Kidney epithelial cell (primary cell): ENCODE measurements at places on chromosomes 3 and 15.

GRCh38 chr15:89587955-89588354 lies 12.7 kb downstream of the TICRR start:
- peak; percentile 21 for DNase-seq

DNA sequence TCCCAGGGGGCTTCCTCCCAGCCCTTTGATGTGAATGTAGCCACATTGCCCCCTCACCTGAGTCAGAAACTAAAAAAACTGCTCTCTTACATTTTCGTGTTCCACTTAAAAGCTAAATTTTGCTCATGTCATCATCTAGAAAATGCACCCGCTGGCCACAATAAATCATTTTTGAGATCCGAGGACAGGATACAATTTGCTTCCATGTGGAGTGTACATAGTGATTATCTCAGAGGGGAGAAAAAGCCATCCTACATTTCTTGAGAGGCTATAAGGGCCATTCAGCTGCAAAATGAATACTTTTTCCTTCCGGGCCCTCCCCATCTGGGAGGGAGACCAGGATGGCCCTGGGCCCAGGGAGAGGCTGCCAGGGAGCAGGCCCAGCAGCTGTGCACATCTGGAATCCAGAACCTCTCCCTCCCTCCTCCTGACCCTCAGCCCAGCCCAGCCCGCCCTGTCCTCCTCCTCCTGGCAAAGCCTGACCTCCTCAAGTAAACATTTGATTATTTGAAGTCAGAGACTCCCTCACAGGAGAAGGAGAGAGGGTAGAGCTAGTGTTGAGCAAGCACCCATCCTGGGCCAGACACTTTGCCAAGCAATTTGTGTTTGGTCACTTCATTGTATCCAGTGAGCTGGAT lies 59.1 kb downstream of the CORO2B start:
- DNase-seq: no peak

GRCh38 chr3:152497890-152498289 lies 229.2 kb downstream of the MBNL1 start:
- DNase-seq: no peak

- DNase-seq: no peak
Observed at GRCh38 chr15:82810890-82811426, 1.5 kb downstream of the WHAMM start.

DNA sequence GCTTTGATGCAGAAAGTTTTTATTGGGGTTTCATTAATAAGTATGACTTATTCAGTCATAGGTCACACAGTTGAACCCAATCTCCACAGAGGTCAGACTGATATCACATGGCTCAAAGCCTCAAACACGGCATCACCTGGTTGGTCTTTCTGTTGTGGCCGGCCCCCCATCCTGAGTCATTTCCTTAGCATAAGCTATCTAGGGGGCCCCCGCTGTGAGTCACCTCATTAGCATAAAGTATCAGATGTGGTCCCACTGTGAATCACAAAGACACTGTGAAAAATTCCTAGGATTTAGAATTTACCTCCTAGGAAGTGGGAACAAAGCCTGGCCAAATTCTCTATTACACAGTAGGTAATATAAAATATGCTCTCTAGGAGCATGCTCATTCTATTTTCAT lies 502.2 kb downstream of the PYDC2 start:
- DNase-seq: peak; percentile 69

DNA sequence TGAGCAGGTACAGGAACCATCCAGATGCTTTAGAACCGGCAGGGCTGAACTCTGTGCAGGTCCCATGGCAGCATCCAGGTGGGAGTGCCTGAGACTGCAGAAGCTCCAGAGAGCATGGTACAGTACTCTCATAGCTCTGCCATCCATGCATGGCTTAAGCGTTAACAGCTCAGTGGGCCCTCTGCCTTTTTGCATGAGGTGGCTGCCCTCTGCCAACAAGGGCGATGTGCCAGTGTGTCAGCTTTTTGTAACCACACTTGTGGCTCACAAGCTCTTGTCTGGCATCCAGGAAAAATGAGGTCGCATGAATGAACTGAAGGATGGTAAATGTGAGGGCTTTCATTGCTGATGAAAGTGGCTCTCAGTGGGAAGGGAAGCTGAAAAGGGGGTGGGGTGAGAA lies 950.1 kb downstream of the DIPK2A start:
- DNase-seq: no peak

GRCh38 chr3:147943265-147943945 lies 534.2 kb downstream of the ZIC1 start:
- DNase-seq: peak; percentile 75

GRCh38 chr15:101523560-101523940 lies 34.0 kb upstream of the PCSK6 start:
- no peak for DNase-seq

GRCh38 chr15:52427804-52428203 lies 100.9 kb downstream of the MYO5A start:
- peak; percentile 35 for DNase-seq

GRCh38 chr3:86954747-86955146 lies 36.2 kb downstream of the VGLL3 start:
- DNase-seq: no peak

DNA sequence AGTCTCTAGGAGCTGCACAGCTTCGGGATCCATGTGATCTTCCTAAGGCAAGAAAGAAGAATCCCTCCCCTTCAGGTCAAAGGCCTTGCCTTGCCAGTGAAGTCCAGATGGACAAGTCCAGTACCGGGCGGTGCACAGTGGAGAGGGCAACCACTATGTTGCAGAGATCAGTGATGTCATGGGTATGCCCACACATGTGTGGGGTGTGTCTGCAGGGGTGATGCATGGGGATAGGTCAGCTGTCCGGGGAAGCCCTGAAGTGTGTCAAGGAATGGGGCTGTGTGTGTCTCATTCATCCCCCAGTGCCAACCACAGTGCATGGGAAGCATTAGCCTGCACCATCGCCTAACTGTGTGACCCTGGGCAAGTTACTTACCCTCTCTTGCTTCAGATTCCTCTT lies 66.5 kb downstream of the TLE3 start:
- DNase-seq: no peak

DNA sequence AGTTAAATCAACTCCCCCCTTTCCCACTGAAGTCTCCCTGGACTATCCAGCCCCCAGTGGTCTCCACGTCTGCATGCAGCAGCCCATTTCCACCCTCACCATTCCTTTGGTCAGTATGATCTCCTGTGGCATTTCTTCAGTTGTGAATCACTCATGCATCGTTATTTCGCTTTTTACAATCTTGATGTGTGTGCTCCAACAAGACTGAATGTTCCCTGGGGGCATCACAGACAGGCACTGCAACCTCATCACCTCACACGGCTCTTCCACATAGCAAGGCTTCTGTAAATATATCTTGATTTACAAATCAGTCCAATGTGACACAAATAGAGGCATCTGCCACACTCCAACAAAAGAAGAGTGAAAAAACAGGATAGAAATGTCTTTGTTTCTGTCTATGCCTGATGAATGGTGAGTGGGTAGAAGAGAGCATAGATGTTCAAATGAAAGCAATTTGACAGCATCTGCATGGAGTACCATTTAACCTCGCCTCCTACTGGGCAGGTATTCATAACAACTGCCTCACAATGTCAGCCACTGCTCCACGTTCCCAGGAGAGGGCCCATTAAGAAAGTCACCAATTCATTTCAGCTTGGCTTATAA lies 5.2 kb downstream of the HEG1 start:
- DNase-seq: no peak

DNA sequence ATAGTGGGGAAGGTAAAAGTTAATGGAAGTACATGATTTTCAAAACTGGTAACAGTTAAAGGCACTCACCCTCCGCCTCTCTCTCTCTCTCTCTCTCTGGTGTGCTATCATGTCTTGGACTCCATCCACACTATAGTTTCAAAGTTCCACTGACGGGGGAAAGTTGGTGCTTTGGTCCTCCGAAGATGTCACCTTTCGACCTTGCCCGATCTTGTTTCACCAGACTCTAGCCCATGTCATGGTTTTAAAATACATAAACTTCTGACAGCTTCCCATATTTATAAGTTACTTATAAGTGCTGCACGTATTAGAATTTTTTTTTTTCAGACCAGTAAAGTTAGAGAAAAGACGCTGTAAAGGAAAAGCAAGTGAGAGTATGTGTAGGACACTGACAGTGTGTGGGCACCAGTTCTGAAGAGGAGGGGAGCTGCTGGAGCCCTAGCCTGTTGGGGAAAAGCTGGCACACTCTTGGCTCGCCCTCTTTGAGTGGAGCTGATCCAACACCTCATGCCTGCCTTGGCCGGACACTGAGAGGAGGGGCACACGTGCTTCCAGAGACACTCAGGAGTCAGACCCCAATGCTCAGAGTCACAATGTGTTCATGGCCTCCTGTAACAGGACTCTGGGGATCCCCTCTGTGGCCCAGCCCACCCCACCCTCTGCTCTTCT lies 200.5 kb upstream of the TPM1 start:
- no peak for DNase-seq

DNA sequence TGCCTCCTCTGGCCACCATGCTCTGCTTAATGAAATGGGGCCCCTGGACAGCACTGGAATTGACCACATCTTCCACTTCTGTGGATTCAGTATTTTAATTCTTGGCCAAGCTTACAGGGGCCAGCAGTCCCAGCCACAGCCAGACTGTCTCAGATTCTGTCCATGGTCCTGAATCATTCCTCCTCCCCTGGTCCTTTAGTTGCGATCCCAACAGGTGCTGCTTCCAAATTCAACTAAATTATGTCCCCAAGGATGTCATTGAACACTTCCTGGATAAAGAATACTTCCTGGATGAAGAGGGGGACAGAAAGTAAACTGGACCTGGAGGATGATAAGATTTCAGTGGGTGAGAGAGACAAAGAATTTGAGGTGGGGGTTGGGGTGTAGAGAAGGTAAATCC lies 111.1 kb upstream of the FOXB1 start:
- no peak for DNase-seq

- no peak for DNase-seq
Observed at GRCh38 chr3:140905559-140905958, 36.1 kb upstream of the SLC25A36 start.

- no peak for DNase-seq
Observed at GRCh38 chr3:2024713-2025112, 74.0 kb upstream of the CNTN4 start.

DNA sequence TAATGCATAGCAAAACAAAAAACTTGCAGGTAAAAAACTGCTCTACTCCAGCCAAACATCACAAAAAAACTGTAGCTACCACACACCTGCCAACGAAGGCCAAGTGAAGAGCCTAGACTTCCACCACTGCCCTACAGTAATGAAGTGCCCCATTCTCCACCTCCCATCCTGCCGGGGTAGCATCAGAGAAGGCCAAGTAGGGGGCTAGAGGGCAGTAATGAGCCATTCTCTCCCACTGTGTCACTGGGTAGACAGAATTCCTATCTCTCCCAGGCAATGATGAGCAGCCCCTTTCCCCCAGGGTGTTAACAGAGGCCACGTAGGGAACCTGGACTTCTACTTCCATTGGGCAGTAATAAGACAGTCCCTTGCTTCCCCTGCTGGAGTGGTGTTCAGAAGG lies 9.5 kb downstream of the SEC22C start:
- DNase-seq: no peak

GRCh38 chr3:139472380-139473010 lies 3.8 kb downstream of the RBP2 start:
- DNase-seq: peak; percentile 47

- no peak for DNase-seq
Observed at GRCh38 chr3:196970547-196971093, 2.0 kb upstream of the PIGZ start.

DNA sequence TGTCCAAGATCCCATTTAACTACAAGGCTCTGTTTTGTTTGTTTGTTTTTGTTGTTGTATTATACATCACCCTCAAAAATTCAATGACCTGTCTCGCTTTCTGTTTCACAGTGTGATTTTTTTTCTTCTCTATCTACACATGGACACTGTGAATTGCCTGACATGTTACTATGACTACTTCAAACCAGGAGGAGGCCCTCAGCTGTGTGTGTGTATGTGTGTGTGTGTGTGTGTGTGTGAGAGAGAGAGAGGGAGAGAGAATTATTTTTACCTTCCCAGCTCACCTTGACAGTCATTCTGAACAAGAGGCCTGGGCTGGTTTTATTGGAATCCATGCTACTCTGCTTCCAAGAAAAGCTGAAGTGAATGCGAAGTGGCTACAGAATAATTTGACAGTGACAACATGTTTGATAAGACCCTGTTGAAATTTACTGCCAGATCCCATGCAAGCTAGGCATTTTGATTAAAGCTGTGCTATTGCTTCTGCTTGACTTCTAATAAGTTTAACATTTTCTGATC lies 841.4 kb downstream of the NSUN3 start:
- DNase-seq: no peak

- no peak for DNase-seq
Observed at GRCh38 chr3:17579289-17580031, 163.0 kb downstream of the TBC1D5 start.

DNA sequence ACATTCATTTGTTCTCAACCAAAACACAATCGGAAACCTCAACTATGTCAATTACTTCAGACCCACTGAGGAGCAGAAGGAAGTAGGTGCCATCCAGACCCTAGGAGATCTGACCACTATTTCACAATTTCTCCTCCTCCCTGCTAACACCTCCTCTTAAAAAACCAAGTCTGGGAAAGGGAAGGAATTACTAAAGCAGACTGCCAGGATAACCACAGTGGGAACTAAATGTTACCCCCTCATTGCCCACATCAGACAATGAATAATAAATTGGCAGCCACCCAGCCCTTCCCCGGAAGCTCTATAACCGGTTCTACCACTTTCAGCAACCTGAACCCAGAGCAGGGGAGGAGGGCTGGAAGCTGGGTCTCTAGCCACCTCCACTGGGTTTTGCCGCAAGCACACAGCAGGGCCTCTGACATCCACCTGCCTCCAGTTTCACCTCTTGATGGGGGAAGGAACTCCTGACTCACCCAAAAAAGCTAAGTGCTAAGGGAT lies 17.6 kb downstream of the C15orf62 start:
- peak; percentile 94 for DNase-seq

- no peak for DNase-seq
Observed at GRCh38 chr15:45521596-45522327, 793 bp downstream of the SLC30A4 start.

DNA sequence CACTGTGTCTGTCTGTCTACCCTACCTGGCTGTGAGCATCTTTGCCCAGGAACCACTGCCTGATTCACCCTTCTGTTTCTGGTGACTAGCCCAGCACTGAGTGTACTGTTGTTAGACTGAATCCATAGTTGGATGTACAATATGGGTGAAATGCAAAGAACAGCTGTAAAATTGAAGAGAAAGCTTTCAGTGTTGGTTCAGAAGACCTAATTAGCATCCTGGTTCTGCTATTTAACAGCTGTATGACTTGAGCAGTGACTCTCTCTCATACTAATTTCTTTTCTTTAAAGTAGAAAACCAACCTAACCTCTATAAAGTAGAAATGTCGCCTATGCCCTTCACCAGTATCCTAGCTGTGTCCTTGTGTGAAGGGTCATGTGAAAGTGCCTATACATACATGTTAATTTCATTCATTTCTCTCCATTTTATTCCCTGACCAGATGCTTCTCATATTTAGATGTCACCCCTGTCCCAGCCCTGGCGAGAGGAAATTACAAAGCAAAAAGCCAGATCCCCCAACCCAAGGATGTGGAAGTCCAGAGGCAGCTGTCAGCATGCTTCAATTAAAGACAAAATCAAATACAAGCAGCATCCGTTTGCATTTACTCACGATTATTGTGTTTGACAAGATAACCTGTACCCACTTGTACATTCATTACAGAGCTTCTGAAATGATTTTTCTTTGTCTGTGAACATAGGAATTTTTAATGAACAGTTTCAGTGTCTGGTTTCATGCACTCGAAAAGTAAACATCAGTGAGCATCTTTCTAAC lies 305.7 kb upstream of the ICE2 start:
- DNase-seq: no peak

- DNase-seq: no peak
Observed at GRCh38 chr3:65878831-65879230, 159.9 kb downstream of the MAGI1 start.

GRCh38 chr3:160140756-160141155 lies 84.5 kb upstream of the C3orf80 start:
- no peak for DNase-seq

GRCh38 chr3:78804251-78805037 lies 963.4 kb downstream of the ROBO1 start:
- DNase-seq: no peak
